ENCODE measurements at places on chromosomes 7 and 10.
A peak's percentile ranks its signal among the peaks of the same experiment; 100 is the strongest.

DNA sequence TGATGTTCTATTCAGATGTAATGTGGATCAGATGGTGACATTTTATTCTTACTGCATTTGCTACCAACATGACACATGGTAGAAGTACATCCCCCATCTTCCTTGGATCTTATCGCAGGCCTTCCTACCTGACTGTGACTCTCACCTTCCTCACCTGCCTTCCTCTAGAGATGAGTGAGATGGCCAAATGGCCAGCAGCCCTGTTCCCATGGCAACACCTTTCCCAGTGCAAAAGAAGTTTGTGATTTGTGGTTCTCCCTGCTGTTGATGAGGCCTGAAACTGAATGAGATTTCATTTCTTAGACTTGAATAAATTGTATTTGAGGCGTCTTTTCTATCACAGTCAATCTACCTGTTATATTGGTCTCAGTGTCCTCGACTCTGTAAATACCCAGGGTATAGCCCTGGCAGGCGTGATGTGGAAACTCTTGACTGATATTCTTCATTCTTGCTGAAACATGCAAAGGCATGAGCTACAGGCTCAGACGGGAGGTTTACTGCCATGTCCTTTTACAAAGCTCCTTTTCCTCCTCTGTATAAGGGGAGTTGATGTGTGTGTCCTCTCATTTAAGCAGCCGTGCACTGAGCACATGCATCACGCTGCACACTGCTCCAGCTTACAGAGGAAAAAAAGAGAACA is 440.7 kb upstream of the AKR1E2 start:
- no peak for DNase-seq

DNA sequence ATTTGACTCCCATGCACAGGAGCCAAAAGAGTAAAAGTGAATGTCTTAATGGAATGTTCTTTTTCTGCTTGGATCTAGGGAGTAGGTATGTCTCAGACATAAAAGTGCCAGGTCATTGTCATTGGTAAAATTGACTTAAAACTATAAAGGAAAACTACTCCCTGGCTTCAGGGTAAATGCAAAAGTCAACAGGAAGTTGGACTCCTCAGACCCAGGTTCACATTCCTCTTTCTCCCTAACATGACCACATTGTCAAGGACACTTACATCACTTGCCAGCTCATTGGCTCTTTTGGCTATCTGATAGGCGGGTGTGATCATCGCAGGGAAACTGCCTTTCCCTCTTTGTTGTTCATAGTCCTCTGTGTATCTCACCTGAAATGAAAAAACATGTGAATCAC is 13.7 kb downstream of the NRAP start:
- no peak for DNase-seq

DNA sequence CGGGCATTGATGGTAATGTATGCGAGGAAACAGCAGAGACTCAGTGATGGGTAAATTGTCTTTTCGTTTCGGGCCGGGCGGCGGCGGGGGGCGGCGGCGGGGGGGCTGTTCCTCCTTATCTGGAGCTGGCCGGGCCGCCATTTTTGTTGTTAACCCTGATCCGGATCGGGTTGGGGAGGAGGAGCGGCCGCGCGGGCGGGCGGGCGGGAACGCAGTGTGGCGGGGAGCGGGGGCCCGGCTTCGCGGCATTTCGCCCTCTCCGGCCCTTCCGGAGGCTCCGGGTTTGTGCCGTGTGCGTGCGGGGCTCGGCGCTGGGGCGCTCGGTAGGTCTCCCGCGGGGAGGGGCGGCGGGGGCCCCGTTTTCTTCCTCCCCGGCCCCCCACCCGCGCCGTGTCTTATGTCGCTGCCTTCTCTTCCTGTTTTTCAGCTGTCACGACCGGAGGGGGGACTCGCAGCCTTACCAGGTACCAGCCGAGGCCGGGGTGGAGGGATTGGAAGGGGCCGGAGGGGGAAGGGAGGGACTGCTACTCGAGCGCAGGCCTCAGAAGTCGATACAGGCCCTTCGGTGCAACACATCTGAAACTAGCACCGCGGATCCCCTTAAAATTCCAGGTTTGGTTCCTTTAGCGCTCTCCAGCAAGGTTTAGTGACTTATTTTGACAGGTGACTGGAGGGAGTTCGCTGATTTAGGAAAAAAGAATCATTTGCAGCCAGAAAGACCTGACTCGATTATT is 820 bp downstream of the WAC start:
- peak; percentile 64 for DNase-seq

- DNase-seq: no peak
Observed at GRCh38 chr10:92837456-92837855, 10.9 kb upstream of the EXOC6 start.

- DNase-seq: no peak
Observed at GRCh38 chr10:124875596-124875995, 66.3 kb upstream of the ZRANB1 start.

DNA sequence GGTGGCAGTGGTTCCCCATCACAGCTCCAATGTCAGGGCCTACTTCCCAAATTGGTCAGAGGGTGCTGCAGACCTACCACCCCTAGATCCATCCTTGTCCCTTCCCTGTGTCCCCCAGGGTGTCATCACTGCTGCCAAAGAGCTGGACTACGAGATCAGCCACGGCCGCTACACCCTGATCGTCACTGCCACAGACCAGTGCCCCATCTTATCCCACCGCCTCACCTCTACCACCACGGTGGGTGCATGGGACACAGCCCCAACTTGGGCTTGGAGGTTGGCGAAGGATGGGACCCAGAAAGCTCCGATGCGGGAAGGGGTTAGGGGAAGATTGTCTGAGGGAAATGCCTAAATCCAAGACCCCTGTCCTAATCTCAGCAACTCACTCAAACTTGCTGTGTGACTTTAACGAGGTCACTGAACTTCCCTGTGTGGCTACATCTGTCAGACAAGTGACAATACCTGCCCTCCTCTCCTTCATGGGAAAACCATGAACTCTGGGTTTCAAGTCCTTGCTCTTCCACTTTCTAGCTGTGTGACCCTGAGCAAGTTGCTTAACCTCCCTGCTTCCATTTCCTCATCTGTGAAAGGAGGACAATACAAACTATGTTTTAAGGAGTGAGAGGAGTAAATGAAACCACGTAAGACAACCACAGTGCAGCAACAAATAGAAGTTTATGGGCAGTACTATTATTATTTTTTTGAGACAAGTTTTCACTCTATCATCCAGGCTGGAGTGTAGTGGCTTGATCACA is 4.9 kb upstream of the VSIR start:
- DNase-seq: no peak

GRCh38 chr10:53839440-53840039 is 961.5 kb downstream of the PCDH15 start:
- DNase-seq: no peak

DNA sequence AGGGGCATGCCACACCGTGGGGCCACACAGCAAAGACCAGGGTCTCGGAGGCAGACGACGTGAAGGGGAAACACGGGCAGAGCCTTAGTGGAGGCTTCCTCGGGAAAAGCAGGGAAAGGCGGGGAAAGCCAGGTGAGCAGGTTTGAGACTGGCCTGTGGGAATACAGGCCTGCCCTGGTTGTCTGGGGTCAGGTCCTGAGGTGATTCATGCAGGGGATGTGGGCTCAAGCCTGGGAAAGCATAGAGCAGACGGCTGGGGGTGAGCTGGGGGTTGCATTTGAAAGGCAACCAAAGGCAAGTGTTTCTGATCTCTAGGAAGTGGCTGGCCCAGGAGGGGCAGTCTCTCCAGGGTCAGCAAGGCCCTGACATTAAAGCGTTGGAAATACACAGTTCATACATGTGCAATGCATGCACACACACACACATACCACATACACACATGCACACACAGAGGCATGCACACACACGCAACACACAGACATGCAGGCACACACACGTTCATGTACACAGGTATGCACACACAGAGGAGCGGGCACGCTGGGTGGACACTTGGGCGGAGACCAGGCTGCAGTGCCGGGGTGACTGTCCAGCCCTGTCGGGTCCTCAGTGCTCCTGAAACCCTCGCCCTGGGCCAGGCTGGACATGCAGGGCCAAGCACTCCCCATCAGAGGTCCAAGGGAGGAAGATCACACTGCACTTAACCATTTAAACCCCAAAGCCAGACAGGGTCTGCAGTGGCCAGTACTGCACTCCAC is 51.8 kb downstream of the DPYSL4 start:
- DNase-seq: no peak

- DNase-seq: no peak
Observed at GRCh38 chr10:124436191-124436638, 13.6 kb downstream of the NKX1-2 start.

- DNase-seq: no peak
Observed at GRCh38 chr10:13051126-13051694, 48.8 kb upstream of the OPTN start.

GRCh38 chr10:113506476-113506875 is 46.4 kb upstream of the HABP2 start:
- no peak for DNase-seq

- DNase-seq: no peak
Observed at GRCh38 chr10:90919683-90920574, 958 bp downstream of the ANKRD1 start.

- DNase-seq: no peak
Observed at GRCh38 chr10:26717476-26717875, 20.0 kb downstream of the PDSS1 start.

DNA sequence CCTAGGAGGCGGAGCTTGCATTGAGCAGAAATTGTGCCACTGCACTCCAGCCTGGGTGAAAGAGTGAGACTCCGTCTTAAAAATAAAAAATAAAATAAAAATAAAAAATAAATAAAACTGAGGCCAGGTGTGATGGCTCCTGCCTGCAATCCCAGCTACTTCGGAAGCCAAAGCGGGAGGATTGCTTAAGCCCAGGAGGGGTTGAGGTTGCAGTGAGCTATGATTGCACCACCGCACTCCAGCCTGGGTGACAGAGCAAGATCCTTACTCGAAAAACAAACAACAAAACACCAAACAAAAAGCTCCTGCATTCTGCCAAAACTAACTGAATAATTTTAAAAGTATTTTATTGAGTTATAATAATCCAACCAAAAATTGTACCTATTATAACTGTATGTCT is 36.2 kb downstream of the AGAP4 start:
- no peak for DNase-seq

GRCh38 chr10:97762816-97763215 is 9.0 kb downstream of the SFRP5 start:
- DNase-seq: no peak

DNA sequence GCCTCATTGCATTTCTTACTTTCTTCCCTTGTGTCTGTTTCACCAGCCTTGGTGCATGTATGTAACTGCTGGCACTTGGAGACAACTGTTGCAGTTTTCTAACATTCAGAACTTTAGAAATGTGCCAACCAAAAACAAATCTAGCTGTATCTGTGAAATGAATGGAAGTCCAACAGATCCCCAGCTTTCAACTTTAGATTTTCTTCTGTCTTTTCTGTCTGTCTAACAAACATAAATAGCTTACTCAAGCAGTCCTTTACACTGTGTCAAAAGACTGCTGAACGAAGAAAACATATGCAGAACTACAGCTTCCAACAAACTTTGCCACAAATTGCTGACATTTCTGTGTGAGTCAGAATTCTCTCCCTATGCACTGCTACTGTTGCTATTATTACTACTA is 30.9 kb downstream of the SORCS1 start:
- no peak for DNase-seq

GRCh38 chr10:10850214-10850613 is 167.5 kb upstream of the CELF2 start:
- DNase-seq: no peak

DNA sequence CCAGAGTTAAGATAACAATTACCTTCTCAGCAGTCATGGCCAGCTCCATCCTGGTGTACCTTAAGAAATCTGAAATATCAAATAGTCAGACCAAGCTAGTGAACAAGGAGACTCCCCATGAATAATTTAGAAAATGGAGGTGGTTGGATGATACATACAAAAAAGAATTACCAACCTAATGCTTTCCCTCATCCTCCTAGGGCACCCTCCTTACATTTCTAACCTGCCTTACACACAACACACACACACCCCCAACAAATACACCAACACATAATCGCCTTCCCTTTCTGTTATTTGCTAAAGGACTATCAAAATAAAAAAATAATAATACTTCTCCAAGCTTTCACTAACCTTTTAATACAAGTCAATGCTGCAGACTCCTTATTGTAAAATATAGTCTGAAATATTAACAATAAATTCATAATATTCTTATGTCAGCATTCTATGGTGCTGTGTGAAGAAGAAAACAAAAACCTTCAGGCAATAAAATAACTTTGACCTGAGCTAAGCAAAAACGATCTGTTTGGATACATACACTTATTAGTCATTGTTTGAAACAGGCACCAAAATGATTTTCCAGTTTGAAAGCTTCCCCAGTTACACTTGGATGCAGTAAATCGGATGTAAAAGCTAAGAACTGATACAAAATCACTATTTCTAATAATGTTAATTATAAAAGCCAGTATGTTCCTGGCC is 3.4 kb downstream of the TWIST1 start:
- DNase-seq: no peak

DNA sequence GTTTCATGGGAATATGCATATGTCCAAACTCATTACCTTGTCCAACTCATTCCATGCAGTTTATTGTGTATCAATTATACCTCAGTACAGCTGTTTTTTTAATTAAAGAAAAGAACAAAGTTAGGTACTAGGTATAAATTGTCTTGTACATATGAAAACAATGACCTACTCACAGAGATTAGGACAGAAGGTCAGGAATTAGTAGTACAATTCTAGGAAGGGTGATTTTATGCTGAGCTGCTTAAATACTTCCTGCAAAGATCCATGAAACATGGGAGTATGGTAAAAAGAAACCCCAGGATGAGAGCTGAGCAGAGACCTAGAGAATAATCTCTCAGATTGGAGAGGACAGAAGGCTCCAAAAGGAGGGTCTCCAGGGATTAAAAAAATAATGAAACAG is 13.8 kb upstream of the KDM7A start:
- no peak for DNase-seq

GRCh38 chr7:121480566-121481335 is 84.6 kb upstream of the FAM3C start:
- no peak for DNase-seq

- no peak for DNase-seq
Observed at GRCh38 chr10:88974012-88974411, 16.6 kb upstream of the FAS start.

DNA sequence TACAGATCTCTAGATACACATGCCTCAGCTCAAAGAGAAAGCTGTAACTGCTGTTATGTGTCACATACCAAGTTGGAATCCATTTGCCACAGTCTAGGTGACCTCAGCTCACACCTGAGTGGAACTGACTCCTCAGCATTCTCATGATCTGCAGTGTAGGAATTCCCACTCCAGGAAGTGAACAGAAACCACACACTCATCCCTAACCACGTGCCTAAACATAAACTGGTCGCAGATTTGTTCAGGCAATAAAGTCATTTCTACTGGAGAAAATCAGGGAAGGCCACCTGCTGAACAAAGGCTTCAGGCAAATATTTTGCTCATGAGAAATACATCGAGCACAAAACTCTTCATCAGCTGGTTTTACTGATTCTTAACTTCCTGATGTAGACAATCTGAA is 23.0 kb upstream of the ZMYND11 start:
- no peak for DNase-seq
